ENCODE measurements at places on chromosomes 12 and 14.

GRCh38 chr12:73598626-73599025 lies 939.0 kb upstream of the ATXN7L3B start:
- no peak for DNase-seq

DNA sequence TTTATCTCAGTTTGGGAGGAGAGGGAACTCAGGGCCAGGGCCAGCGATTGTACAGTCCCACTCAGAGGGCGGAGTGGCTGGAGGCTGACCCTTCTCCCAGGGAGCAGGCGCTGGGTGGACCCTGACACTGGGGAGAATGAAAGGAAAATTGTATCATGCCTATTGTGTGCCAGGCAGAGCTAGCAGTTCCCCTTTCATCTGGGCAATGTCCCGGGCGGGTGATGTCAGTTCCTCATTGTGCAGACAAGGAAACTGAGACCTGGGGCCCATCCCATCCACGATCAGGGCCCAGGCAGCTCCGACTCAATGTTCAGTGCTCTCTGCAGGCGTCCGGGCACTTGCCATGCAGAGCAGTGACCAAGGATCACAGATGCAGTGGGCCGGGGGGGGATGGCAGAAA lies 101.9 kb upstream of the RTL1 start:
- DNase-seq = no peak

GRCh38 chr14:57739516-57739915 lies 126.4 kb downstream of the SLC35F4 start:
- DNase-seq = no peak

GRCh38 chr14:68768316-68768715 lies 24.6 kb downstream of the ZFP36L1 start:
- no peak for DNase-seq

- DNase-seq = no peak
Measured at GRCh38 chr12:70849265-70849960, 71.1 kb downstream of the PTPRR start.

- no peak for DNase-seq
Measured at GRCh38 chr12:109461049-109461845, 15.9 kb downstream of the KCTD10 start.

DNA sequence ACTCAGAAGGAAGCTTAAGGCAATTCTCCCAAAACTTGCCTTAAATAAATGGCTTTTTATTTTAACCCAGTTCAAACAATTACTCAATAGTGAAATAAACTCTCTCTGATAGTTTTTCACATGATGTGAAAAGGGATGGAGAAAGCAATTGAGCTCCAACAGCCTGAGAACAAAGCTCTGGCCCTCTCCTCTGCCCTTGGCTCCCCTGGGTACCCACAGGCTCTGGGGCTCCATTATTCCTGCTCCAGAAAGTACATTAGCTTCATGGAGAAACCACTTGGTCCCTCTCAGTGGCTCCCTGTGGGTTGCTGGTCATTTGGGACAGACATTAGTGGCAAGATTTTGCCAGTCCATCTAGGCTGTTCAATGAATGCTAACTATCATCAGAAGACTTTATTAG lies 242.8 kb downstream of the ATP23 start:
- no peak for DNase-seq

DNA sequence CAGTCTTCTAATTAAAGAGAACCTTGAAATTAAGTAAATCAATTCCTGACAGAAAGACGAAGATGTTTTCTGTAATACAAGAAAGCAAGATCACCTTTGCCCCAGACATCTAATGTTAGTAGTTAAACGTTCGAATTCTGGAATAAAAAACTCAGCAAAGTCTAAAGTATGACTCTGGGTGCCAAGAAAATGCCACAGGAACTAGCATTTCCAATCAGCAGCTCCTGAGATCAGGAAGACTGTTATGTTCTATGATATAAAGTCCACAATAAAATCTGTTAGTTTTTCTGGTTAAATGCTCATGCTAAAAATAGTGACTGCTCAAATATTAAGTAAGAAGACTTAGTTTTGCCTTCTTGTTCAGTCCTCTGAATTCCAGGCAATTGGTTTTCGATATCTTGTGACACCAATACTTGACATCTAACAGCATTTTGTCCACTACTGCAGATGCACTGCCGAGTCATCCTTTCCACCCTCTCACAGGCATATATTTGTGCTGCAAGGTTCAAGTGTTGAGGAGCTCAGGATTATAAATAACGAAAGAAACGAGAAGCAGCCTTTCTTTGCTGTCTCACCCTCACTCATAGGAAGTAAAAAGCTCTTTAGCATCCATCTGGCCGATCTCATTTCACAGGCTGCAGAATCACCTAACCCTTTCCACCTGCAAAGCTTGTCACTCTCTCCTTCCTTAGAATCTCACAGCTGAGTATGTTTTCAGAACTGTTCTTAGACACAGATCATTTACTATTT lies 32.0 kb downstream of the SSH1 start:
- no peak for DNase-seq

GRCh38 chr12:131089531-131090273 lies 136.0 kb downstream of the ADGRD1 start:
- DNase-seq = no peak

- no peak for DNase-seq
Measured at GRCh38 chr12:125263385-125263784, 198.2 kb downstream of the AACS start.

DNA sequence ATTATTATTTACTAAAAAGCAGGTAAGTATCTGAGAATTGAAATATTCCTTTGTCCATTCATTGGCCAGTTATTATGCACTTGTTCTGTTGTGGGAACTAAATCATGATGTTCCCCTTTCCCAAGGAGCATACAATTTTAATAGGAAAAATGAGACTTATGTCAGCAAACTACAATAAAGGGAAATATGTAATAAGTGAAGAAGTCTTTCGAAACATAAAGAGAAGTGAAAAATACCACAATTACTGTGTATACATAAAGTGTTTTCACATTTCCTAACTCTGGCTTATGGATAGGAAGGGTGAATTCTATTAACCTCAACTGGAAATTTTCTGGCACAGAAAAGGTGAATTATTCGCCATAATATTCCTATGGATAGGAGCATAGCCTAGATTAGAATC lies 78.4 kb upstream of the DNM1L start:
- no peak for DNase-seq

GRCh38 chr12:121038861-121039668 lies at the start of gene OASL:
TSS of gene OASL (minus strand) at chr12:121039246. CDS start at chr12:121038971, 275 bp downstream.
- DNase-seq = peak; percentile 47

DNA sequence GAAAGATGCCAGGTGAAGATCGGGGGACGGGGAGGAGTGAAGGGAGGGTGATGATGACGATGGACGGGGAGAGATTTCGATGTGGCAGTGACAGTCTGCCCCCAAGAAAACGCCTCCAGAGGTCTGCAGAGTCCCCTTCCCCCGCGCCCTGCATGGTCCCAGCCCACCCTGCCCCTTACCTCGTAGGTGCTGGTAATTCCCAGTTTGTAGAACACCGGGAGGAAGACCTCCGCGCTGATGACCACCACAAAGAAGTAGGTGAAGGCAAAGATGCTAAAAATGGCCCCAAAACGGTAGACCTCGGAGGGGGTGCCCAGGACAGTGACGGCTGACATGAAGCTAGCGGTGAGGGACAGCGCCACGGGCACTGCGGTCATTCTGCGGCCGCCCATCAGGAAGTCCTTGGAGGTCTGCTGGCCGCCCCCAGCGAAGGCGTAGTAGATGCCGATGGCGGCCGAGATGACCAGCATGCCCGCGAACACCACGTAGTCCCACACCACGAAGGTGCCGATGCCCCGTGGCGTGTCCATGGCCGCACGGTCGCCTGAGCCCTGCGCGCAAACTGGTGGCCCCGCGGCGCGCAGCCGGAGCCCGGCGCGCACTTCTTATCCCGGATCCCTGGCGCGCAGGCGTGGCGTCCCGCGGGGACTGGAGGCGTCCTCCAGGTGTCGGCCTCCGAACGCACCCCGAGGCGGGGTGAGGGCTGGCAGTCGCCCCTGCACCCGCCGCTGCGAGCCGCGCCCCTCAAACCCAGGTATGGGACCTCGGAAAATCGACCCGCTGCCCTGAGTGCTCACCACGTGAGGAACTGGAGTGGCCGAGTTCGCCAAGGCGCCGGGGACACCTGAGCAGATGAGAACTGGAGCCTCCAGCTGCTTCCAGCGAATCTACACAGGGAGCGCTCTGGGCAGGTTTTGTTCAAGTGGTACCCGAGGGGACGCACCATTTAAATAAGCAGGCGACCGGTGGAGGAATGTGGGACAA lies at the start of gene SLC5A8:
TSS of gene SLC5A8 (minus strand) at position 920 of the 984 bp plus-strand sequence. CDS start at position 530, 390 bp downstream.
- DNase-seq = no peak

GRCh38 chr12:109738209-109738608 lies 24.6 kb downstream of the FAM222A start:
- no peak for DNase-seq

Data from stimulated activated CD4-positive, alpha-beta T cell treated with anti-CD3 and anti-CD28 coated beads, Interleukin-4, amount 100 ng/mL, for 24 hours (primary cell).